ENCODE measurements at places on chromosomes 11 and 22.

DNA sequence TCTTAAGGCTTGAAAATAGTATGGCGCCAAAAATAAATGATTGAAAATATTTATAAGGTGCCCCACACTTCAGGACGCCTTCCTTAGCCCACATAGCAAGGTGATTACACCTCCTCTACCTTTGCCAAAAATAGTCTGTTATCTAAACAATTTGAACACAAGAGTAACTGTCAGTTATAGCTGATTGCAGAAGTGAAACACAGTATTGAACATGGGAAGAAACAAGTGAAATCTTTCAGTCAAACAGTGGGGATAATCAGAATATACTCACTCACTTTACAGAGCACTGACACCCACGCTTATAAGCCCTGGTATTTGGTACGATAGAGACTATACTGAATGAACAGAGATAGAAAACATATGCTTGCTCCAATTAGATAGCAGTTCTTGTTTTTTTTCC lies 203.1 kb downstream of the RAB38 start:
- no peak for DNase-seq

DNA sequence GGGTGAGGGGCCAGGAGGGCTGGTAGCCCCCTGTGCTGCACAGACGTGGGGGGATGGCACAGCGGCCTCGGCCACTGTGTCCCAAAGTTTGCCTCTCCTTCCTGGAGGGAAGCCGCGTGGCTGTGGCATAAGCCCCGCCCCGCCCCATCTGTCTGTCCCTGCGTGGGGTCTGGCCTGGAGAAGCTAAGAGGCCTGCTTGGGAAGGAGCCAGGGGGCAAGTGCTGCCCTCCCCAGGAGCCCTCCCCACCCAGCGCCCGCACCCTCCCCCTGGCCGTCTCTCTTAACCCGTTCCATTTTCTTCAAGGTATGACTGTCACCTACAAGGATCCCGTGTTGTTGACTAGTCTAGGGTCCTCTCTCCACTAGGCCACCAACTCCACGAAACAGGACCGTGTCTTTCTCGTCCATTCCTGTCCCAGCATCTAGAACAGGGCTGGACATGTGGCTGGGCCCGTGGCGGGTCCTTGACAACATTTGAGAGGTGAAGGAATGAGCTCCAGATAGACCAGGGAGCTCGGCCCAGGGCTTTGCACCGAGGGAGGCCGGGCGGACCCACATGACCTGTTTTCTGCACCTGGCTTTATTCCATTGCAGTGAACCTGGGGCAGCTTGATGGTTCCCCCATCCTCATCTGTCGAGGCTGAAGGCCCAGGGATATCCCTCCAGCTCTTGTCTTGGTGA lies 428.0 kb downstream of the TBC1D22A start:
- DNase-seq = no peak

DNA sequence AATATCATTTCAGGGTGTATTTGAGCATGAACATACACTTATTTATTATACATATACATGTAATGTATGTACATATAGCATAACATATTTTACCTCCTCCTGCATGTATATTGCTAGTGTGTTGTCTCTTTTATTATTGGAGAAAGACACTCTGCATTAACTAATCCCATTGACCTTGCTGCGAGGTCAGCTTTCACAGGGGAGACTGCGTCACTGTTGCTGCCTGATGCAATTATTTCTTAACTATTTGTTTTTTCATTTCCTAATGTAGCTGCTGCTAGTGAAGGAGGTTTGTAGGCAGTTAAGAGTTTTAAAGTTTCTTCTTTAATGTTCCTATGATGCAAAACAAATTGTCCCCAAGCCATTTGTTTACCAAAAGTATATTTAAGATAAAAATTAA lies 185.4 kb upstream of the CNTN5 start:
- no peak for DNase-seq

DNA sequence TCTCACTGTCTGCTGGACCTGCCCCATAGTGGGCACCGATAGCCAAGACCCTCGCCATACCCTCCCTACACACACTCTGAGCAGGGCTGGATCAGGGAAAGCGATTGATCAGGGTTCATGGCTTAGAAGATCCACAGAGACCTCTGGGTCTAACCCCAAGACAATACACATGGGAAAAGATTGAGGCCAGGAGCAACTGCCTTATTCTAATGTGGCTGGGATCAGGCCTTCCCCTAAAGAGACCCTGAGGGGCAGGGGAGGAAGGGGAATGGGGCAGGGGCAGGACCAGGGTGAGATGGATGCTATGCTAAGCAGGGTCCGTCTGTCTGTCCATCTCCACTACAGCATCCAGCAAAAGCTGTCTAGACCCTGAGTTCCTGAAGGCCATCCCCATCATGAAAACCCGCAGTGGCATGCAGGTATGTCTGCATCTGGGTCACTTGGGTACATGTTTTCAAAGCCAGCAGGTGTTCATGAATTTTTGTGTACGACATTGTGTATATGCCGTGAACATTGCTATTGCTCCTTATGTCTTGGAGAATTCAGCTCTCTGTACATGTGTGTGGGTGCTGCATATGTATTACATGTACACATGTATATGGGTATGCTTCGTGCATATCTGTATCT lies 15.3 kb upstream of the RELT start:
- DNase-seq = no peak

GRCh38 chr22:48077699-48078098 lies 1315.2 kb downstream of the TBC1D22A start:
- DNase-seq = no peak

- DNase-seq = no peak
Observed at GRCh38 chr22:43241138-43241597, 54.2 kb upstream of the TTLL12 start.

GRCh38 chr11:119685111-119685746 lies 43.8 kb downstream of the NECTIN1 start:
- DNase-seq = no peak

Data from NCI-H774 (cell line).